CD4-positive, alpha-beta T cell treated with Interleukin-21 for 1 hour (primary cell): ENCODE measurements at places on chromosomes 5 and 9.

DNA sequence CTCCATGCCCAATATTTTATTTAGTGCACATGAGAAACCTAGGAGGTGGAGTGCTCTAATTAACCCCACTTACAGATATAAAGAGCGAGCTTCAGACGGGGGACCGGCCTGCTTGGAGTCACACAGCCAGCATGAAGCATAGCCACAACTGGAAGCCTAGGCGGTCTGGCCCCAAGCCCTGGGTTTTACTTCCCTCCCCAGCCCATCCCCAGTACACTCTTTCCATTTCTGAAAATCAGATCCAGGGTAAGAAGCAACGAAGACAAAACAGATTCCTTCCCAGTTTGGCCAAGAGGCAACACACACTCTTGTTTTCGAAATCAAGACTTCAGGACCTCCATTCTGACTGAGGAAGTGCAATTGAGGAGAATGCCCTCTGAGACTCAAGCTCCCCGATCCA is 27.1 kb downstream of the KCNMB1 start:
- DNase-seq, result no peak

GRCh38 chr9:20636888-20637440 is 14.7 kb upstream of the MLLT3 start:
- DNase-seq, result no peak

DNA sequence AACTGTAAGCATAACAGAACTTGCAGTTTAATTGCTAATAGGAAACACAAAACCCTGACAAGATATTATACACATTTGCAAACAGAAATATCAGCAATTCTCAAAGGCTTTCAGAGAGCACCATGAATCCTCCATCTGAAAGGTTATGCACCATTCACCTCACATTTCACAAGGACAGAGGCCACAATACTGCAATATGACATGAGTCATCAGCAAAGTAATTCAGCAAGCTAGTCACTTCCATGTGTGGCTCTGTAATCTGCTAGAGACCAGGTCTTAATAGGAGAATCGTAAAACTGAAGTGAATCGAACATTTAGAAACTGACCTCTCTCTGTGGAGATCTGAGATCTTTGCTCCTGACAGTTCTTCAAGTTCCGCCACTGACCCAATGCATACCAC is 28.3 kb downstream of the IARS1 start:
- DNase-seq, result no peak

DNA sequence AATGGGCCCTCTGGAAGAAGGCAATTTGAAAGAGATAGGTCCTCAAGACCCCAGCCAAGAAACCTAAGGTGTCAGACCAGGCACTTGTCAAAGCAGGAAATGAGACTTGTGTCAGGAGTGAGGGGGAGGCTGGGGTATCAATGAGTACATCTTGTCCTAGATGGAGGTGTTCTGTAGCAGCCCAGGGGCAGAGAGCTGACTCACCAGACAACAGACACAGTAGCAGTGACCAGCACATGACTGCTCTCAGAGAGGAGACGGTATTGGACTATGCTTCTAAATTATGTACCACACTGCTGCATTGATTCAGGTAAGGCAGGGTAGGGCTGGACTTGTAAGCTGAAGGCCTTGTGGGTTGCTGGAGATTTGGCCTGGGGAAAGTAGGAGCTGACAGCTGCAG is 551.2 kb upstream of the KLF4 start:
- DNase-seq, result no peak

- no peak for DNase-seq
Observed at GRCh38 chr9:34589636-34590380, at the start of gene CNTFR. CNTFR (minus strand) TSS chr9:34589724; CDS start chr9:34568981, 20,743 bp downstream.

GRCh38 chr9:92718086-92719001 is 46.3 kb downstream of the BICD2 start:
- no peak for DNase-seq

DNA sequence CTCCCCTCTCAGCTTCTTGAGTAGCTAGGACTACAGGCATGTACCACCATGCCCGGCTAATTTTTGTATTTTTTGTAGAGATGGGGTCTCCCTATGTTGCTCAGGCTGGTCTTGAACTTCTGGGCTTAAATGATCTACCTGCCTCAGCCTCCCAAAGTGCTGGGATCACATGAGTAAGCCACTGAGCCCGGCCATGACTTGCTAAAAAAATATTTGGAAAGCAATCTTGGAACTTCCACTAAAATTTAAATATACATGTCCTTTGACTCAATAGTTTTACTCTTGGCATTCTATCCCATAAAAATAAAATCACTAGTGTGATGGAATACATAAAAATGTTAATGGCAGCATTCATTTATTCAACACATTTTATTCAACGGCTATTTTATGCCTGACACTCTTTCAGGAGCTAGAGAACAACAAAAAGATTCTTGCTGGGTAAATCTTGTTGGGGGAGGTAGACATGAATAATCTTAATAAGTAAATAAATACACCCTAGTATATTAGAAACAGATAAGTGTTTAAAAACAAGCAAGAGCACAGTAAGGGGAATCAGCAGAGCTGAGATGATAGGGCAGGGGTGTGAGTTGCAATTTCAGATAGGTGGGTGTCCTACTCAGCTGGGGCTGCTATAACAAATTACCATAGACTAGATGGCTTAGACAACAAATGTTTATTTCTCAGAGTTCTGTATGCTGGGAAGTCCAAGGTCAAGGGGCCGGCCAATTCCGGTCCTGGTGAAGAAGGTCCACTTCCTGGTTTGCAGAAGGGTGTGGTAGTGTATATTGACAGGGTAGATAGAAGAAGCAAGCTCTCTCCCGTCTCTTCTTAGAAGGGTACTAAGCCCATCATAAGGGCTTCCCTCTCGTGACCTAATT is 50.7 kb downstream of the KCNV2 start:
- DNase-seq, result no peak

GRCh38 chr5:162497455-162497854 is 429.9 kb downstream of the GABRG2 start:
- no peak for DNase-seq

- DNase-seq, result no peak
Observed at GRCh38 chr9:92989561-92989960, 42.2 kb downstream of the FGD3 start.

DNA sequence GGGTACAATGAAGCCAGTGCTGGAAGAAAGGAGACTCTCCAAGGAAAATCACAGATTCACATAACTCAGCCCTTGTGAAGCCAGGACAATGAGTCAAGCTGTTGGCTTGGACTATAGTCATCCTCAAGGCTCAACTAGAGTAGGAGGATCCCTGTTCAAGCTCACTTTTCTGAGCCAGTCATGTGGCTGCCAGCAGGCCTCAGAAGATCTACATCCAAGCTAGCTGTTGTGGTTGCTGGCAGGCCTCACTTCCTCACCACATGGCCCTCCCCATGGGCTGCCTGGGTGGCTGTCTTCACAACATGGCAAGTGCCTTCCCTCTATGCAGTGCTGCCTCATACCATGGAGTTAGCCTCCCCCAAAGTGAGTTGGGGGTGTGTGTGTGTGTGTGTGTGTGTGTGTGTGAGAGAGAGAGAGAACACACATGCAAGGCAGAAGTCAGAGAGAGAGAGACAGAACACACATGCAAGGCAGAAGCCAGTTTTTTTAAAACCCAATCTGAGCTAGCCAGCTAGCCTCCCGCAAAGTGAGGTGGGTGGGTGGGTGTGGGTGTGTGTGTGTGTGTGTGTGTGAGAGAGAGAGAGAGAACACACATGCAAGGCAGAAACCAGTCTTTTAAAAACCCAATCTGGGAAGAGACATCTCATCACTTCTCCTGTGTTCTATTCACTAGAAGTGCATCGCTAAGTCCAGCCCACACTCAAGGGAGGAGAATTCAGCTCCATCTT is 17.1 kb downstream of the SCAI start:
- DNase-seq, result peak; percentile 85

GRCh38 chr5:175354964-175355363 is 89.0 kb downstream of the DRD1 start:
- no peak for DNase-seq

DNA sequence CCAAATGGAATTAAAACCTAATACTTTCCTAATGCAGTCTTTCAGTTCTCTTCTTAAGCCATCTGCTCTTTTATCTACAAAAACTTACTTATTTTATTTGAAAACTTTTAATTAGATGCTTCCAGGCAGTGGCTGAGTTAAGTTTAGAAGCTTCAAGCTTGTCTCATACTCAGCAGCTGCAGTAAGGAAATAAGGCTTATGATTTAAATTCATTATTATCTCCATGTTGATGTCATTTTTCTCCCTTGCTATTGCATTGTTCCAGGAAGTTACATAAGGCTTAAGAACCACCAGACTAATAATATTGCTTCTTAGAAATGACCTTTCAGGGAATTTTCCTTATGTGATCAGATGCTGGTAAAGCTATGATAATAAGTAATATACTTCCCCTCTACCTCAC is 119.6 kb downstream of the PPP2R2B start:
- DNase-seq, result no peak

DNA sequence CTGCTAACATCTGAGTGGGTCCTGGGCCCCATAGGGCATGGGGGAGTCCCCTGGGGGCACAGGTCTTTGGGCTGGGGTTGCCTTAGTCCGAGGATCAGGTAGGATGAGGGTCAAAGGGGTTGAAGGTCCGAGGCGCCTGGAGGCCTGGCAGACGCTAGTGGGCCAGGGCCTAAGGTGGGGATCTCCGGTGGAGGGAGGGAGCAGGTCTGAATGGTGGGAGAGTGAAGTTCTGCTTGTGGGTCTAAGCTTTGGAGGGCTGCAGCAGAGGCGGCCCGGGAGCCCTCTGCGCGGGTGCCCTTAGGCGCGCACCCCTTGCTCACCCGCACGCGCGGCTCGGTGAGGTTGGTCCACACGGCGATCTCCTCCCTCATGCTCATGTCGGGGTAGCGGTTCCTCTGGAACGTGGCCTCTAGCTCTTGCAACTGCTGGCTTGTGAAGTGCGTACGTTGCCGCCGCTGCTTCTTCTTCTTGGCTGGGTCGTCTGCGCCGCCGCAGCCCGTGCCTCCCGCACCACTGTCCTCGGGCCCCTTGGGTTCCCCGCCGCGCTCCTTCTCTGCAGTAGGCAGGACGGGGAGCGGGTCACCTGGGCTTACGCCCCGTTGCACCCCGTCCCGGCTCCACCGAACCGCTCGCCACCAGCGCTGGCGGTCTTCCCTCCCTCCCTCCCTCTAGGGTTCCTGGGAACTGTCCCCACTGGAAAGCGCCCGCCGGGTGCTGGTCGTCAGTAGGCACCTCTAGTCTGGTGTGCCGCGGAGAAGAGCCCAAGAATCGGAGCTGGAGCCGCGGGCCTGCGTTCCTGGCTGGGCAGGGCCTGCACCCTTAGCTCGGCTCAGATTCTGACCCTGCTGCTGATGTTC is 2.8 kb downstream of the PITX1 start:
- DNase-seq, result no peak

DNA sequence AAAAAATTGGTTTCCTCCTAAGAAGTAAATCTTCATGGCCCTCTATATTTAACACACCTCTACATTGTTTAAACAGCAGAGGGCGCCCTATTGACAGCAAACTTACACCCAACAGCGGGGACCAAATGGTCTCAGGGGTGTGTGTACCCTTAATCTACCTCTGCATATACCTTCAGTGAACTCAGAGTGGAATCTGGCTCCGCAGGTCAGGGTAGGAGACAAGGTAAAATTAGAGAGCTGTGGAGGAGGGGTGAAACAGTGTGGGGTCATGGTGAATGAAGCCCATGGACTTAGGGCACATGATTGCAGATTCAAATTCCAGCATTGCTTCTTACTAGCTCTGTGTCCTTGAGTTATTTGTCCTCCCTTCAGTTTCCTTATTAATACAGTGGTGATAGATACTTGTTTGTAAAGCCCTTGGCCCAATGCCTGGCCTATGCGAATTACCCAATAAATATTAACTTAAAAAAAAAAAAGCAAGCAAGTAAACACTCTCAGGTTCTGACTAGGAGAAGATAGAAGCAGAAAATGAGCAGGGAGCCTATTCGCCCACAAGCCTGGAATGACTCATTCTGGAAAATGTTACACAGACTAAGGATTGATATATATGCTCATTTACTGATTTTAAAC is 122.9 kb downstream of the CAVIN4 start:
- no peak for DNase-seq

GRCh38 chr9:95100071-95100627 is 217.4 kb downstream of the FANCC start:
- no peak for DNase-seq

GRCh38 chr5:57774439-57774838 is 291.8 kb upstream of the ACTBL2 start:
- no peak for DNase-seq

DNA sequence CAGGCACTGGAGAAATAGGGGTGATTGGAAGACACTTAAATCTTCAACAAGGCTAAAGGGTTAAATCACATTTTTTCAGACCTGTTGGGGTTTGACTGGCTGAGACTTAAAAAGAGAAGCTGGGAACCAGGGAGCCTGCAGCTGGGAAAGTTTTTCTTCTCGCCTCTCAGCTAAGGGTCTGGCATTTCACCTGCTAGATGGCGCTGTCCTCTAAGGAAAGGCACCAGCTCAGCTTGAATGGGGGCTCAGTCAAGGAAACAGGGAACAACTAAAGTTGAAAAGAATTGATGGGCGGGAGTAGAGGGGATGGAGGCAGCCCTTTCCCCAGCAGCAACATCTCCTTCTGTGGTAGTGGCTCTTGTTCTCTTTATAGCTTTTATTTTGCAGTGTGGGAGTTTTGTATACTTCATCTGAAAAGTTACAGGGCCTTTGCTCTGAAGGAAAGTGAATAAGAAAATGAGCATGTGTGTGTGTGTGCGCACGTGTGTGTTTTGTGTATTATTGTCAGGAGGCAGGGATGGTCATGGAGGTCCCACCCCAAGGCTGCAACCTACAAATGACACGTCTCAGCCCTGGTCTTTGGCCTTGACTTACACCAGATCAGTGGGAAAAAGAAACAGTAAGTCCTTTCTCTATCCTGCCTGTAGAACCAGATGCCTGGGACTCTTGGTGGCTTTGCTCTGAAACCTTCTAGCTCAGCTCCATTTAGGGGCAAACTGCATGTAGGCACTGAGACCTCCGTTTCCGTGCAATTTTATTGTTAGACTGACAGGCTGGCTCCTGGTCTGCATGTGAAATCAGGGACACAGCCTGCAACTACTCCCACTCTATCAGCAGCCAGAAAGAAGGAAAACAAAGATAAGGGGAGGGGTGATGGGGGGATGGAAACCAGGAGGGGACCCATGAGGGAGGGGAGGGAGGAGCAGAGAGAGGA is 316.2 kb upstream of the CLINT1 start:
- peak; percentile 36 for DNase-seq
